ENCODE measurements at places on chromosomes 6 and 20.

GRCh38 chr6:129634411-129635230 is 75.4 kb downstream of the ARHGAP18 start:
- no peak for DNase-seq

DNA sequence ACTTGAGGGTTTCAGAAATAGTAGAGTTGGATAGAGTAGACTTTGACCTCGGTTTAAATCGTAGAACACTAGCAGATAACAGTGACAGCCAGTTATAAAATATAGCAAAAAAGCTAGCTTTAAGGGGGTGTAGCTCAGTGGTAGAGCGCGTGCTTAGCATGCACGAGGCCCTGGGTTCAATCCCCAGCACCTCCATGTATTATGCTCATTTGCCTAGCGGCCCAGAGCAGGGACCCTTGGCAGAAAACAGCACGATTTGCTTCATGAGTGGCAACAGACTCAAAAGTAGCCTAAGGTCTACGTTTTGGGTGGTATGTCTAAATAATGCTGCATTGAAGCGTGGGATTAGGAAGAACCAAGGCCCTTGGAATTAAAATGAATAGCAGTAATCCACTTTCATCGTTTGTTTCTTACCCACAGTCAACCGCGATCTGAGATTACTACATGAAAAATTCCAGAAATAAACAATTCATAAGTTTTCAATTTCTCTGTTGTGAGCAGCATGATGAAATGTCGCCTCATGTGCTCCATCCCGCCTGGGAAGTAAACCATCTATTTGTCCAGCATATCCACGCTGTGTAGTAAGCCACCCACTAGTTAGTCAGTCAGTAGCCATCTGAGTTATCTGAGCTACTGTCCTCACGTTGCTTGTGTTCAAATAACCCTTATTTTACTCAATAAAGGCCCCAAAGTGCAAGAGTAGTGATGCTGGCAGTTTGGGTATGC is 184.9 kb downstream of the GPX5 start:
- no peak for DNase-seq

DNA sequence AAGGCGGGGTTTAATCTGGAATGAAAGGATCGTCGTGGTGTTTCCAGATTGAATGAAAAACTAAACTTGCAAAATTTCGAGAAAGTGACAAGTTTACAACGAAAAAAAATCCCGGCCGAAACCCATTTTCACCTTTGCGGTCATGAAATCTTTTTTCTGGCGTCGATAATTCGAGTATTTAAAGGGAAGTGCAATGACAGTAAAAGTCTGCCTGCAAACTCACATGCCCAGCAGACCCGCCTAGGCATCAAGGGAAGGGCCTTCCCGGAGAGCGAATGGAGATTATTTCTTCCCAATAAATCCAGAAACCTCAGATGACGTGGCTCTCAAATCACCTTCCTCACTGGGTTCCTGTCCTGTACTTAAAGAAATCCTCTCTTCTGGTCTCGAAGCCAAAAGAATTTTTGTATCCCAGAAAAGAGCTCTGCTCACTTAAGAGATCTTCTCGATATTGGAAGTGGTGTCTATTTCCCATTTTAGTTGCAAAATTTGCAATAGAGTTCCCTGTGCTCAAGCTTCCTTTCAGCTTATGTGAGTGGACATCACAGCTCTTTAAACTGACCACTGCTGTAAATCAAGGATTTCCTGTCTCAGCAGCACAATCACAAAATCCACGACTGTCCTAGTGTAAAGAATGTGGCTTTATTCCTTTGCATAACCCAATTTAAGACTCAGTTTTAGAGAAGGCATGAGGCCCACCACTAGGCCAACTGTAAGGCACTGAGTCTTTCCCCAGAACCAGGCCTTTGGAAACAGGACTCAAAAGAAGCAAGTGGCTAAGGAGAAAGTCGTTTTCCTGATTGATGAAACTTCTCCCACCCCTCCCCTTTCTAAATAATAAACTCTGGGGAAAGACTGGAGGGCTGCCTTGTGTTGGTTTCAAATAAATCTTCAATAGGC is 3.9 kb downstream of the OLIG3 start:
- no peak for DNase-seq

- DNase-seq = no peak
Measured at GRCh38 chr20:1979106-1979778, 14.6 kb downstream of the PDYN start.

DNA sequence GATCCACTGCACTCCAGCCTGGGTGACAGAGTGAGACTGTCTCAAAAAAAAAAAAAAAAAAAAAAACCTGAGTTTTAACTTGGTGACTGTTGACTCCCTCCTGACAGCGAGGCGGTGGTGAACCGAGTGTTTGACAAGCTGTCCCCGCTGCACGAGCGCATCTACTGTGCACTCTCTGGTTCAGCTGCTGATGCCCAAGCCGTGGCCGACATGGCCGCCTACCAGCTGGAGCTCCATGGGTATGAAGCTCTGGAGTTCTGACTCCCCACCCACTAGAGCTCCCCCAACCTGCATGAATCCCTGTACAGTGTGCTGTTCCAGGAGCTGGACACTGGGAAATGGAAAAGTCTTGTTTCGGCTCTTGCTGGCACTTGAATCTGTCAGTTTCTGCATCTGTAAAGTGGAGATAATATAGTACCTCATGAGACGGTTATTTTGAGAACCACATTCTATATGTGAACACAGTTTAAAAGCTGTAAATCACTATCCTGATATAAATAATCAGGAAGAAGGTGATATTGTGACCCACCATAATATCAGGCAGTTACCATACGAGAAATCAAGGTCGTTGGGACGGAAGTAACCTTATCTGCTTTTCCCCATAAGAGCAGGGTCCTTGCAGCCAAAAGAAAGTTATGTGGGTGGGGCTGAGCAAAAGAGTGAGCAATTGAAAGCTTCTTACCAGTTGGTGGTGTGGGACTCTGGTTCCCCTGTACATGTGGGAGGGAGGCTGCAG is 3.3 kb downstream of the PSMB9 start:
- DNase-seq = no peak

DNA sequence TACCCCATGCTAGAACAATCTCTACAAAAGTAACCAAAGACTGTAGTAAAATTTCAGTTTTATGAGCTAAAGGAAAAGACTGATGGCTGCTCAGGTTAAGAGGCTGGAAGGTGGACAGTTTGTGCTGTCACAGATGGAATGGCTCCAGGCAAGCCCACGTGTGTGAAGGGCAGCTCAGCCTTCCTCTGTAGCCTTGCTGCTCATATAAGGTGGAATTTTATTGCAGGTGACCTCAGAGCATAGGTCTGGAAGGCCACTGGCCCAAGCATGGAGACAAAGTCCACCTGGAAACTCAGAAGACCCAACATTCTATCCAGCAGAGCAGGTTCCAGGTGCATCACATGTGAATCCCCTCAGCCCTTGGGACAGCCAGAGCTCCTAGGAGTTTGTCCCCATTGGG is 53.6 kb downstream of the KAT14 start:
- no peak for DNase-seq
